ENCODE measurements at places on chromosomes 4 and X. TPM values are rescaled to one million over a fixed set of nuclear protein-coding genes. Genes with fewer than 3 reads are reported as not detected.

TLR6 gene
- total RNA-seq: 1.8 TPM

CYTL1 gene
- total RNA-seq: 126 TPM

ADAM29 gene
- not detected for total RNA-seq

UCP1 gene
- total RNA-seq: not detected

SYP gene
- 3.2 TPM for total RNA-seq

SHISA3 gene
- 15.0 TPM for total RNA-seq

NMU gene
- not detected for total RNA-seq

CENPVL3 gene
- not detected for total RNA-seq

TMEM144 gene
- 22.6 TPM for total RNA-seq

BEX1 gene
- total RNA-seq: 0.92 TPM

GPR82 gene
- 0.41 TPM for total RNA-seq

SPANXA2 gene
- total RNA-seq: not detected

EVC2 gene
- total RNA-seq: 24.2 TPM

DOCK11 gene
- 45.8 TPM for total RNA-seq

DTHD1 gene
- total RNA-seq: 1.1 TPM

INTS12 gene
- total RNA-seq: 22.6 TPM

SPANXN4 gene
- total RNA-seq: not detected

SPRY1 gene
- 147 TPM for total RNA-seq

MAD2L1 gene
- 0.14 TPM for total RNA-seq

TMPRSS11B gene
- total RNA-seq: not detected

AGTR2 gene
- not detected for total RNA-seq

CACNA1F gene
- total RNA-seq: 0.81 TPM

C1QTNF7 gene
- total RNA-seq: 18.2 TPM

PPP2R2C gene
- 0.41 TPM for total RNA-seq

ARSJ gene
- total RNA-seq: 15.0 TPM

CENPVL1 gene
- total RNA-seq: not detected

STOX2 gene
- 5.9 TPM for total RNA-seq

CFAP47 gene
- not detected for total RNA-seq

APBB2 gene
- 134 TPM for total RNA-seq

HTRA3 gene
- 55.5 TPM for total RNA-seq

GIMD1 gene
- total RNA-seq: not detected

Measured in thoracic aorta (tissue), 2 donors.